Endothelial cell (in vitro differentiated cells): ENCODE measurements at places on chromosomes 7 and 10.

DNA sequence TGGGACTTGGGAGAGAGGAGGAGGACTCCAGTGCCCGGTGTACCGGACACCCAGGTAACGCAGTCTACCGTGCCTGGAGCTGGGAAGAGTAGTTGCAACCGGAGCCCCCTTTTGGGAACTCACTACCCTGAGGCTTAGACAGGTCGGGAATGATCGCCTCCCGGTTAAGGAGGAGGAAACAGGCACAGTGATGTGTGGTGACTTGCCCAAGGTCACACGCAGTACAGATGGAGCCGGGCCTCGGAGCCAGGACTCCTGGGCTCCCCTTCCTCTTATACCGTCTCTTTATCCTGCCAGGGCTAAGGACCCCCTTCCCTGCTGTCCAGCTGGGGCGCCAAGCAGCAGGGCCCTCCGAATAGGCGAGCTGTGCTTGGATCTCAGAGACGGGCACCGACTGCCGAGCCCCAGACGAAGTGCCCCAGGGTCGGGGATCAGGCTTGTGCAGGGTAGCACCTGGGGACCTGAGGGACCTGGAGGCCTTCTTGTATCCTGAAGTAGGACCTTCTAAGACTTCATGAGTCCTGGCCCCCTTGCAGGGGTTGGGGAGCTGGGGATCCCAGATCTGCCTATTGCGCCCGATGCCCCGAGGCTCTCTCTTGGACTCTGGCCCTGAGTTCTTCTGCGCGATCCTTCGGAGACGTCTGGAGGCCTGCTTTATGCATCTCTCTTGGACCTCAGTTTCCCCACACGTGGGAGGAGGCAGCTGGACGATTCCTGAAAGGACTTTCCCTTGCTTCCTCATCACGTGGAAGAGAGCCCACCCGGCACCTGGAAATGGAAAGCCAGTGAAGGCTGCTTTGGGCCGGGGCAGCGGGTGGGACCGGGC is 767 bp upstream of the CYP26A1 start:
- DNase-seq = no peak

- no peak for DNase-seq
These were observed 11.2 kb upstream of the HOXA13 start for GRCh38 chr7:27211084-27211446.

DNA sequence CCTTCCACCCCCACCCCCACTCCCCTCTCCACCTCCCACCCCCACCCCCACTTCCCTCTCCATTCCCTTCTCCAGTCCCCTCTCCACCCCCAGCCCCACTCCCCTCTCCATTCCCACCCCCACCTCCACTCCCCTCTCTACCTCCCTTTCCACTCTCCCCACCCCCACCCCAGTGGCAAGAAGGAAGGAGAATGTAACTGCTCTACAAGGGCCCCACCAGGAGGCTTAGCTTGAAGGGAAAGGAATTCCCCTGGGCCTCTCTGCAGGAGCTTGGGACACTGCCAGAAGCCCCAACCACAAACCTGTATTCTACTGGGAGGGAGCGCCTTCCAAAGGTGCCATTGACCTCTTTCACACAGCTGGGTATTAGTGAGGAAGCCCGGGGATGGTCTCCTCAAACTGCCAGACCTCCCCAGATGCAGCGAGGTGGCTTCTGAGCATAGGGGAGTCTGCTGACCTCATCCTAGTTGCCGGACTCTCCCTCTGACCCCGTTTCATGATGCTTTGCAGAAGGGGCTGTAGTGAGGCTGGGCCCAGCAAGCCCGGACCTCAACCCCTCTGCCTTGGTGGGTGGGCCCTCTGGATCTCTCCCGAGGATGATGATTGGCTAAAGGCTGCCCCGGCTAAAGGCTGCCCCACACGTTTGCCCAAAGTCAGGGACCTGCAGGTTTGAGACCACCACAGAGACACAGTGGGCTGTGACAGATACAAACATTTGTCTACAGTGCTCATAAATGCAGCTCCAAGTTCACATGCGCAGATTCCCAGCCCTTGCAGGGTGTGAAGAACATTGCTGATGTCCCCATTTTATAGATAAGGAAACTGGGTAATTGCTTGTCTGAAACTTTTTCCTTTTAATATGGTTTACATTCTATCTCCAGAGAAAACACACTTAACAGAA is 2.9 kb downstream of the DEPP1 start:
- DNase-seq = no peak

GRCh38 chr7:138116892-138117291 is 40.6 kb downstream of the AKR1D1 start:
- no peak for DNase-seq

- DNase-seq = no peak
These were observed 2.6 kb upstream of the TLL2 start for GRCh38 chr10:96516337-96516736.

- DNase-seq = no peak
These were observed 249.7 kb upstream of the PITRM1 start for GRCh38 chr10:3422282-3422681.

- no peak for DNase-seq
These were observed 41.5 kb upstream of the DMTF1 start for GRCh38 chr7:87110778-87111177.

- DNase-seq = no peak
These were observed 11.8 kb downstream of the EPHA1 start for GRCh38 chr7:143396625-143397556.

DNA sequence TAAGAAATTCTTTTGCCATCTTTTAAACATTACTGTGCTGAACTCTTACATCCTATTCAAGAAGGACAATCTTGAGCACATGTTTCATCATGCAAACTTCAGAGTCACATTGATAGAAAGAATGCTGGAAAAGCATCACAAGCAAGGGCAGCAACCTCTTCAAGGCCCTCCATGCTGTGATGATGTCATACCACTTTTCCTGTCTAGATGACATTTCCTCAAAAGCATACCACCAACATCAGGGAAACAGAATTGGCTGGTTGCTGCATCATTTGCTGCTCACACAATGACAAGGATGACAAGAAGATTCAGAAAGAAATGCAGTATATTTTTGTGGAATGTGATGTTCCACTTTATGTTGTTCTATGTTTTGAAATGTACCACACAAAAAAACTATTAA is 37.6 kb downstream of the CYP2C8 start:
- no peak for DNase-seq

DNA sequence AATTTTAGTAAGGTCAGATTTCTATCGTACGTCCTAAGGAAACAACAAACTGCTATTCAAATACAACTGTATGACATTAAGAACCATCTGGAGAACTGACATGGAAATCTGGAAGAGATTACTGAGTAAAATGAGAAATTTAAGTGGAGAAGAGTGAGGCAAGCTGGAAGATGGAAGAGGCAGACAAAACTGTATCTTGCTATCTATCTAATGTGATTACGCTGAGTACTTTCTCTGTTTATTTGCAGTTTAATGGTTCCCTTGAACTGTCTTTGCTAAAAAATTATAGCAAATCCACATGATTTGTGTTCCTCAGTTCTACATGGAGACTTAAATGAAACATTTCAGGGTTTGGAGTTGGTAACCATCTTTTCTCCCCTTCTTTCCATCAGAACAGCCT is 927.1 kb upstream of the MBL2 start:
- DNase-seq = no peak

DNA sequence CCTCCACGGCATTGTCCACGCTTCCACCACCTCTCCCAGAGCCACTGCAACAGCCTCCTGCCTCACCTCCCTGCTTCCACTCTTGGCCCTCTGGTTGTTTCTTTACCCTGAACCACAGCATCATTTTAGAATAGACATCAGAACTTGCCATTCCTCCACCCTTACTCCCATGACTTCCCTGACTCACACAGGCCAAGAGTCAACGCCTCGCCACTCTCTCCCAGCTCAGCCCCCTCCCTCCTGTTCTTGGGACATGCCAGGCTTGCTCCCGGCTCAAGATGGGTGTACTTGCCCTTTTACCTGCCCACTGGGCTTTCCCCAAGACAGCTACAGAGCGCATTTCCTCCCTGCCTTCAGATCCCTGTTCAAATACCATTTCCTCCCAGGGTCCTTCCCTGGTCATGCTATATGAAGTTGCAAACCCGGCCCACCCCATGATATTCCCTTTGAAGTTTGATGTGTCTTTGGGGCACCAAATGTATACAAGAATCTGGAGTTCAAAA is 429.1 kb downstream of the RPS24 start:
- no peak for DNase-seq

DNA sequence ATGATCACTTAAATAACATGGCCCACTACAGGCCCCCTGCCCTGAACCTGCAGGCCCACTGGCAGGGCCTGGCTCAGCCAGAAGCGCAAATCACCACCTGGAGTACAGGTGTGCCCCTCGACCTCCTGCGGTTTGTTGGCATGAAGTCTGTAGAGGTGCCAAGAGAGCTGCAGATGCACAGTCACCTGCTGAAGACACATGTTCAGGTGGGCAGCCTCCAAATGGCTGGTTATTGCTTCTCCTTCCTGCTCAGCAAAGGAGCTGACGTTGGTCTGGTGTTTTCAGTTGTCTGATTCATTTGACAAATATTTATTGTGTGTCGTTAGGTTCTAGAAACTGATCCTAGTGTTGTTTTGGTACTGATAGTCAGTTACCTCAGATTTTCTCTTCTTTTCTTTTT is 29.0 kb downstream of the DHTKD1 start:
- DNase-seq = no peak

DNA sequence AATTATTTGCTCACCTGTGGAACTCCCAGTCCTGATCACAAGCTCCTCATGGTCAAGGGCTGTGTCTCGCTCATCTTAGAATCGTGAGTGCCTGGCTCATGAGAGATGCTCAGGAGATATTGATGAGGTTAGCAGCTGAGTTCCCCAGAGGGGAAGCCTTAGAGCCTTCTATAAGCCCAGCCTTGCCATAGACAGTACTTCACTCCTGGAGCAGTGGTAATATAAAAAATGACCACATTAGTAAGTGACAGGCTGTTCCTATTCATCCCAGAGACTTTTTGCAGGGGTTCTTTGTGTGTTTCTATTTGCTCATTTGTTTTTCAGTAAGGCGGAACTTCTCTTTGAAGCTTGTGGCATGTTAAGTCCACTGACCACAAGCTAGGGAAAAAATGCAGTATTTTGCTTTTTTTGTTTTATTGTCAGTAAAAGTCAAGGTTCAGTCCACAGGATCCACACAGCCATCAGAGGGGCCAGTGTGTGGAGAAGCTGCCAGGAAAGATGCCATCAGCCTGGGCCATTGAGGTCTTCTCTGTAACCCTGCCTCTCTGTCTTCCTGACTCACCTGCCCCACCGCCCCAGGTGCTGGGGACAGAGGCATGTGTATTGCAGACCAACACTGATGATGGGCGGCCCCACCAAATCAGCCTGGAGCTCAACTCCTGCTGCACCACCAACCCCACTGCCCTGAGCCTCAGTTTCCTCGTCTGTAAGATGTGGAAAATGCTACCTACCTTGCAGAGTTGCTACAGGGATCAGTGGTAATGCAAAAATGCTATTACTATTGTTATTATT is 36.4 kb upstream of the JCAD start:
- DNase-seq = no peak

- DNase-seq = no peak
These were observed 3.1 kb downstream of the HNRNPA2B1 start for GRCh38 chr7:26197153-26198115.

- DNase-seq = no peak
These were observed 203.0 kb downstream of the CCSER2 start for GRCh38 chr10:84531396-84531795.

GRCh38 chr7:137968890-137969289 is 33.0 kb downstream of the CREB3L2 start:
- no peak for DNase-seq

- no peak for DNase-seq
These were observed 222.7 kb upstream of the C7orf33 start for GRCh38 chr7:148367731-148368475.

DNA sequence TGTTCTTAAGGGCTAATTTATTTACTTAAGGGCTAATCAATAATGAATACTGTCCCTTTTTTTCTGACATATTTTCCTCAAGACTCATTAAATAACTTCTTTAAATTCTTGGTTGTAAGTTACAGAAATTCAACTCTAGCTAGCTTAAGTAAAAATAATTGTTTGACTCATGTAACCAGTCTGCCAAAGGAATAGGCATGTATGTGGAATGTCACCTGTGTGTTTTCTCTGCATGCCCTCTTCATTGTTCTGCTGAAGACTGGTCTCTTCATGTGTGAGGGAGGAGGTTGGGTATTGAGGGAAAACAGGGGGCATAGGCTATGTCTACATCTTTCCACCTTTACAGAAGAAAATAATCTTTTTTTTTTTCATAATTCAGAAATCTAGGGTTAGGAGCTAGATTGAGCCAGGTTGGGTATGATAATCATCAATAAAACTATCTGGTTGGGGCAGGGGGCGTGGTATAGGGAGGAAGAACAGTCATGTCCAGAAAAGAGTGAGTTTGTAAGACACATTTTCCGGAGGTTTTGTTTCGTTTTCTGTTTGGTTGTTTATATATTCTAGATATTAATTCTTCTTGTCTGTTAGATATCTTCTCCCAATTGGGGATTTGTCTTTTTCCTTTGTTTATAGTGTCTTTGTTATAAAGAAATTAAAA is 37.9 kb downstream of the EXOC4 start:
- DNase-seq = no peak

DNA sequence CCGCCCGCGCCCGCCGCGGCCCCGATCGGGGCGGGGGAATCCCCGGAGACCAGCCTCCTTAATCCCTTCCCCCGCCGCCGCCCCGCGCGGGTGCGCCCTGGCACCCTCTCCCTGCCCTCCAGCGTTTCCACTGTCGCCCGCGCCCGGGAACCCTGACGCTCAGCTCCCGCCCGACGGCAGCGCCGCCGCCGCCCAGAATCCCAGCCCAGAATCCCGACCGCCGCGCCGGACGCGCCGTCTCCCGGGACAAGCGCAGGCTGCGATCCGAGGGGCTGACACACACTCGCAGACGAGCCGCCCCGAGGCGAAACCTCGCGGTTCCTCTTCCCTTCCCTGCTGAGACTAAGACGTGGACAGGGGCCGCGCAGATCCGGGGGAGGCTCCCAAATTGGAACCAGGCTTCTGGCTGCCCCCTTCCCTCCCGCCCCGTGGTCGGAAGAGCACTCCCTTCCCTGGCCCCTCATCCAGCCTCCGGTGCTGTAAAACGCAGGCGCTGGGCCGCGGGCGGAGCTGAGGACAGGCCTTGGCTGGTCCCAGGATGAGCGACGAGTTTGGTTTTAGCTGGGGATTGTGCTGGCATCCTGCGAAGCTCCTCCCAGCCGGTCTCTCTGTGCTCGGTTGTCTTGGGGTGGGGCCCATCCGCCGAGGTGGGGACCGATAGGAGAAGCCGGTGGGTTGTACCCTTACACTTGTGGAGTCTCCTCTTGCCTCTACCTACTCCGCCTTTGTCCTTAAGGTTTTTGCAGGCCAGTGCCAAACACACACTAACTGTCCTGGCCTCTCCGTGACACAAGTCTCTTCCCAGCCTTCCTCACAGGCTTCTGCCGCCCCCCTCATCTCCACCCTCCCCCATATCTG is 1.1 kb downstream of the MARVELD1 start:
- DNase-seq = peak; percentile 60

GRCh38 chr7:70520611-70521010 is 611.3 kb upstream of the GALNT17 start:
- no peak for DNase-seq

DNA sequence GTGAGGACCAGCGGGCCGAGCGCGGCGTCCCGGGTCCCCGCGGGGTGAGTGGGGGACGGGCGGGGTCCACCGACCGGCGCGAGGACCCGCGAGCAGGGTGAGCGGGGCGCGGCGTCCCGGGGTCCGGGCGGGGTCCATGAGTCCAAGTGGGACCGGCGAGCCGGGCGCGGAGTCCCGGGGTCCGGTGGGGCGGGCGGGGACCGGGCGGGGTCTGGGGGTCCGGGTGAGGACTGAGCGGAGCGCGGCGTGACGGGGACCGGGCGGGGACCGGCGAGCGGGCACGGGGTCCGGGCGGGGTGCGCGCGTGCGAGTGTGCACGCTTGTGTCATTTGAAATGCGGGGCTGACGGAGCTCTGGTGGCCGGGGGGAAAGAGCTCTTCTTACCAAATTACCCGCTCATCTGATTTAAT is 765 bp downstream of the CELF2 start:
- DNase-seq = peak; percentile 41

GRCh38 chr10:82313401-82313800 is 438.4 kb downstream of the NRG3 start:
- DNase-seq = no peak
